ENCODE measurements at places on chromosomes 2 and 18.

DNA sequence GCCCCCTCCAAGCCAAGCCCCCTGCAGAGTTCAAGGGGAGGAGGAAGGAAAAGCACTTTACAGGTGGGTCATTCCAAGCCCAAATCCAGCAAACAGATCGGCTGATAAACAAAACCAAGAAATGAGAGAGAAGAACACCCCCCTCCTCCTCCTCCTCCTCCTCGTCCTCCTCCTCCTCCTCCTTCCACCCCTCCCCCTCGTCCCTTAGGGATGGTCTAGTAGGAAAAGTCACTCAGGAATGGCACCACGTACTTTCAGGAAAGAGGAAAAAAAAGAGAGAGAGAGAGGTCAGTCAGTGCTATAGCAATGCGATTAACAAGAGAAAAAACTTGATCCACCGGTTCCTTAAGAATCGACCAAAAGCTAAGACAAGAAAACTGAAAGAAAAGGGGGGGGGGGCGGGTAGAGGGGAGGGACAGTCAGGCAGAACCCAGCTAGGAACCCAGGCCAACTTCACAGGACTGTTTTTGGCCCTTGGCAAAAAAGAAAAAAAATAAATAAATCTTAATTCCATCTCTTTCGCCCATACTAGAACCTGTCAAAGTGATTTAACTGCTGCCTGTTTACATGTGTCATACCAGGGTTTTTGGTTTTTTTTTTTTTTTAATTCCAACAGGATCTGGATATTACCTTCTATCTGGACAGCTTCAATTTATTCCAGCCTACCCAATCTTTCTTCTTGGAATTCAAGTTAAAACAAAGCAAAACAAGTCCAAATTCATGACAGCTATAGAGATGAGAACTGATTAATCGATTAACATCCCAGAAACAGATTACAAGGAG, 906 bp downstream of the IKZF2 start:
- DNase-seq: no peak

DNA sequence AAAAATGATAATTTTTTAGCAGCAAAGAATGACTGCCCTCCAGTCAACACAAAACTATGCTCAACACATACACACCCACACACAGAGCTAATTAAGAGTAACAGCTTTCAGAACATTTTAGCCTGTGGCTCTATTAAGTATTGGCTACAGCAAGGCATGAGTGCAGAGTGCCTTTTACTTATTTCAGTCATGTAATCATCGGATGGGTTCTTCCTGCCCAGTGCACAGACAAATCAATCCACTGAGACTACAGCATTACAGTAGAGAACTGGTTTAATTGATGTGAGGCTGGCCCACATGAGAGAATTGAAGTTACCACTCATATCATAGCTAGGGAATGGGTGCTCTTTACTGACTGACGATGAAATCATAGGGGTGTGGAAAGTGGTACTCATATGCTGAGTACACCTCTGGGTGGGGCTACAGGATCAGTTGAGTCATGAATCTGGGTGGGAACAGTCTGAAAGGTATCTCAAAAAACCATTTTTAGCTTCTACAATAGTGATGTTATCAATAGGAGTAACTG, 241.0 kb downstream of the FSIP2 start:
- no peak for DNase-seq

GRCh38 chr2:164697688-164698461, 76.6 kb upstream of the GRB14 start:
- DNase-seq: no peak

DNA sequence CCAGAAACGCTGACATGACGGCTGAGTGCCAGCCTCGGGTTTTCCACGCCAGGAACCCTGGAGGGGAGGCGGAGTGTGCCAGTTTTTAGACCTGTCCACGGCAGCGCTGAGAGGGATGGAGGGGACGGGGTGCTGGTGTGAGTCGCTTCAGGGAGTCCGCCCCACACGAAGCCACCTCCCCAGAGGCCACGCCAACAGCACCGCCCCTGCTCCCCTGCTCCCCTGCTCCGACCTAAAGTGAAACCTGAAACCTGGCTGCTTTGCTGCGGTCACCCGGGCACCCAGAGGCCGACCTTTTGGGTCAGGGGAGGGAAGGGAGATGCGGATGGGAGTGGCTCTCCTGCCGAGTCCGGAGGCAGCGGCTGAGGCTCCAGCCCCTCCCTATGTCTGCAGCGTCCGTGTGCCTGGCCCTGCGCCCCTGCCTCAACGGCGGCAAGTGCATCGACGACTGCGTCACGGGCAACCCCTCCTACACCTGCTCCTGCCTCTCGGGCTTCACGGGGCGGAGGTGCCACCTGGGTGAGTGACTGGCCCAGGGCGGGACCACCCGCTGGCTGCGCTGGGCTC, 38.1 kb downstream of the SNED1 start:
- DNase-seq: peak; percentile 58

DNA sequence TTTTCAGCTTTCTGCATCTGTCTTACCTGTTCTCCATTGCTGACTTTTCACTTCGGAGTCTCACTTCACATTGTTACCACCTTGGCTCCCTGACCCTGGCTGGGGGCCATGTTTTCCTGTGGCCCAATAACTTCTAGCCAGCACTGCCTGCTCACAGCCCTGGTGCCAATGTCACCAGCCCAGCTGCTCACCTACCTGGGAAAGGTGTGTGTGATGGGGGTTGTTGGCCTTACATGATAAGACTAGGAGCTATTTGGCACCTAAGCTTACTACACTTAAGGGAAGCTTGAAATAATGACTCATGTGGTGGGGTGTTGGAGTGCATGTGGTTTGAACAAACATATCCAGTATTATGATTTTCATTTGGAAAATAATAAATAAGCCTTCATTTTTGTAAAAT, 37.5 kb upstream of the PGAP1 start:
- DNase-seq: no peak

GRCh38 chr2:201959626-201960025, 74.0 kb upstream of the FZD7 start:
- DNase-seq: no peak

- no peak for DNase-seq
These were observed 17.2 kb upstream of the LYPD6B start for GRCh38 chr2:149021271-149021719.

DNA sequence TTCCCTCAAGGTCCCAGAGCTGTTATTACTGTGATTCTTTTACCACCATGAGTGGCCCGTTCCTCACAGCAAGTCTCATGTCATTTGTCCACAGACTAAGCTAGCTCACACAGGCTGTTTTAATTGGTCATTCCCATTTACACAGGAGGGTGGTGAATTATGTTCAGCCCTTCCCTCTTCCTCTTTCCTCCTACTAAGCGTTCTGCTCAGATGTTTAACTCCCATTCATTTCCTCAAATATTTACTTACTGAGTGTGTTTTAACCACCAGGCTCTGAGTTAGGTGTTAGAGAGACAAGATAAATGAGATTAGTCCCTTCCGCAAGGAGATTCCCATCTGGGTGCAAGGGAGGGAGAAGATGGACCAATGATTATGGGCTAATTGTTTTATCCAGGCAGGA, 403.6 kb upstream of the ACVR2A start:
- DNase-seq: no peak
